ENCODE measurements at places on chromosomes 4 and X. TPM values are rescaled to one million over a fixed set of nuclear protein-coding genes. Genes with fewer than 3 reads are reported as not detected.
A peak's percentile ranks its signal among the peaks of the same experiment; 100 is the strongest.

MAGEB1 gene
- total RNA-seq: not detected

GRCh38 chr4:48603366-48604003 lies 113.4 kb downstream of the ZAR1 start:
- DNase-seq: peak; percentile 60

PWWP3B gene
- total RNA-seq: 20.9 TPM

- DNase-seq: no peak
These were observed 14.4 kb downstream of the ALG13 start for GRCh38 chrX:111695297-111695880.

DNA sequence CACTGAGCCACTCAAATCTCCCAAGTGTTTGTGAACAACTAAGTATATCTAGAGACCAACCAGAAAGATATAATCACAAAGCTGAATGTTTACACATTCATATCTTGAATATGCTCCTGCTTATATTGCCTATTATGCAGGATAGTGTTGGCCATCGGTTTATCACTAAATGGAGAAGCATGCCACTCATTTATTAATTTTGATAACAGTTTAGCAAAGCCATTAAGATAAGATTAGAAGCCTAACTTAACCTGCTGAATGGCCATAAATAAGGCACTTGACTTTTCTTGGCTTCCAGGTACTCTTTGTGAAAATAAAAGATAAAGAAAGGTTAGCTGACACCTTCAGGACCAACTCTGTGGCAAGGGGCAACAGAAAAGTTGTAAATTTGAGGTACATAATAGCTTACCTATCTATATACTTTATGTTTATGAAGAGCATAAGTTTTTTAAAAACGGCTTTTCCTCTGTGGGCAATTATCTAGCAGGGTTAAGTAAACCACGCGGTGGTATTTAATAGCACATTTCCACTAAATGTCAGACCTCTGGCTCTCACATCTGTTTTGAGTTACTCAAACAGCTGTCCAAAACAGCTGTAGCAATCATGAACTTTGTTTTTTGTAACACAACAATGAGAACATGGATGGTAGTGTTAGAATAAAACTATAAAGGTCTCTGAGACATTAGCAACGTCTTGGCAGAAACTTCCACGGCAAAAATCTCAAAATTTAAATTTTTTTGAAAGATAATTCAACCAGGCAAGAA lies 58.8 kb upstream of the FTHL17 start:
- no peak for DNase-seq

DNA sequence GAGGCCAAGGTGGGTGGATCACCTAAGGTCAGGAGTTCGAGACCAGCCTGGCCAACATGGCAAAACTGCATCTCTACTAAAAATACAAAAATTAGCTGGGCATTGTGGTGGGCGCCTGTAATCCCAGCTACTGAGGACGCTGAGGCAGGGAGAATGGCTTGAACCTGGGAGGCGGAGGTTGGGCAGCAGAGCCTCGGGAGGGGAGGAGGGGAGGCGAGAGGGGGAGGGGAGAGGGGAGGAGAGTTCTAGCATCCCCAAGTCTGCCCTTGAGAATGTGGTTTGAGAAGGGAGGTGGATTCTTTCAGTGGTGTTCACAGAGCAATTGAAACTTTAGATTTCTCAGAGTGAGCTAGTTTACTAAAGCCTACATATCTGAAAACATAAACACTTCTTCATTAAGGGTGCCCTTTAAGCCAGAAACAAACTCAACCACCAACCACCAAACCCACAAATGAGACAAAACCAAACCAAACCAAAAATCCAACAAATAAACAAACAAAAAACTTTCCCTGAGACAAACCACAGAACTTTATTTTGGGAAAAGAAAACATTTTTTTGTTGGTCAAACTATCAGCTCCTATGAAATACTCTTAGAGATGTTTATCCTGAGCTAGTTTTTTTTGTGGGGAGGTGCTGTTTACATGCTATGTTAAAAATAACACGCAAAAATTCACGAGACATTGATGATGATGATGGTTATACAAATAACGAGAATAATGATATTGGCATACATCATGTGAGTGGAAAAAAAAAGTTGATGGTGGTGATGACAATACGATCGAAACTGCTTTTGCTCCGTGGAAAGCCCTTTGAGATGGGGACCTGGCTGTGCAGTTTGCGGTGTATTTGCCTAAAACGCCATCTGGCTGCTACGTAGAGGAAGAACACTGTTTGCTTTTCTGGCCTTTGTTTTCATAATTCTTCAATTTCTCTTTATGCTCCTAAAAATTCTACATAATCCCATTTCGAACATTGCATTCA lies 98.2 kb upstream of the PRKX start:
- peak; percentile 60 for DNase-seq

- DNase-seq: peak; percentile 20
These were observed 9.5 kb upstream of the CENPE start for GRCh38 chr4:103207673-103208072.

EGF gene
- 3.7 TPM for total RNA-seq

GRCh38 chr4:134465417-134465816 lies 263.8 kb upstream of the PABPC4L start:
- no peak for DNase-seq

- DNase-seq: no peak
These were observed 201.7 kb downstream of the NLGN4X start for GRCh38 chrX:6026980-6027379.

- no peak for DNase-seq
These were observed 262.2 kb upstream of the PABPC4L start for GRCh38 chr4:134463771-134464170.

USP51 gene
- total RNA-seq: 7.3 TPM

- DNase-seq: peak; percentile 42
These were observed 490 bp downstream of the RWDD4 start for GRCh38 chr4:183658362-183659028.

DNA sequence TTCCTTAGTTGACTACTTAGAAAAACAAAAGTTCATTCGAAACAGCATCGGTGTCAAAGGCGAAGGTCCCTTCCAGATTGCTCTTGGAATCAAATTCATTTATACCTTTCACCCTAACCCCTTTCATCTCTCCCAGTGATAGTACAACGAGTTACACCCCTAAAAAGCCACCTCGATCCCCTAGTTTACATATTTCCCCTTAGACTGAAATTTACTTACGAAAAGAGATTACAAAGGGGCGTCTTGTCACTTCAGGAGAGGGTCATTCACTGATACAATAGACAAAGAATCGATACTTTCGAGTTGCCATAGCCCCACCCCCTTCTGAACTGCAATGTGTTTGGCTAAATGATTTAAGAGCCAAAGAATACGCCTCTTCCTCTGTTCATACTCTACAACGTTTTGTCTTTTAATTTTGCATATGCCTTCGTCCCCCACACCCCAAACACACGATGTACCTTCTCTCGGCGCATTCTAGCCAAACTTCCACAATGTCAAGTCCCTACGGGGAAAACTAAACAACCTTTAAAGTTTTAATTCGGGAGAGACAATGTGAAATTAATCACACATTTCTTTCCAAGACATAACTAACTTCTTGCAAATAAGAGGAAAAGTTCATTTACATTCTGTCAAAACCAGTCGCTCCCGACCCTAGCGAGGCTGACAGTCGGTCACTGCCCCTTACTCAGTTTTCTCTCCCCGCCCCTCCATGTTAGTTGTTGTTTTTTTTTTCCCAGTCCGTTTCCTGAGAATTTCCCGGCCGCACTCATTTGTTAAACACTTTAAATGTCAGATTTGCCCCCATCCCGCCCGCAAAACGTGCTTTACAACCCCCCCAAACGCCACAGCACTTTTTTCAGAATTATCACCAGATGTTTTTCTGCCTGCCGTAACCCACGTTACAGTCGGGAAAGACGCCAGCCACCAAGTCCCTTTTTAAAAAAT lies 88.6 kb downstream of the HPRT1 start:
- DNase-seq: peak; percentile 34

GRCh38 chrX:153687121-153688039 lies at the start of gene SLC6A8:
Gene SLC6A8, plus strand, starts transcription at chrX:153687926. Its CDS starts 649 bp downstream, at chrX:153688575.
- peak; percentile 68 for DNase-seq

GPRIN3 gene
- 9.7 TPM for total RNA-seq

HERC5 gene
- 1.7 TPM for total RNA-seq

ENPEP gene
- 2.7 TPM for total RNA-seq

- no peak for DNase-seq
These were observed 7.8 kb upstream of the CTAG2 start for GRCh38 chrX:154661170-154661569.

- peak; percentile 46 for DNase-seq
These were observed 3.4 kb upstream of the AVPR2 start for GRCh38 chrX:153900831-153901752.

MAGEA10 gene
- total RNA-seq: not detected

ATP2B3 gene
- 0.14 TPM for total RNA-seq

SLC6A14 gene
- total RNA-seq: not detected

DNA sequence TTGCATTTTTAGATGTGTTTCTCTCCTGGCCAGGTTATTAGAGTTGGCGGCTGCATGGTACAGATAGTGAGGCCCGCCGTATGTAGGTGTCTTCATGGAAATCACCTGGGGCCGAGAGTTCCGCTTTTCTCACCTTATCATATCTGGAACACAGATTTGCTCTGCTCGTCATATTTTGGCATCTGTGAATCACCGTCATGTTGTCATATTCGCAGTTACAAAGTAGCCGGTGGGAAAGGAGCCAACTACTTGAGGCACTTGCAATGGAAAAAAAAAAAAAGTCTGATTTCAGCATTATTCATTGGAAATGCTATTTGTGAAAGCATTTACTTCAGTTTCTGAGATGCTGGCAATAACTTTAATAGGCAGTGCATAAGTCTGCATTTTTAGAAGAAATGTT lies 1715.2 kb upstream of the TENM3 start:
- no peak for DNase-seq

RNF212 gene
- 0.11 TPM for total RNA-seq

DNA sequence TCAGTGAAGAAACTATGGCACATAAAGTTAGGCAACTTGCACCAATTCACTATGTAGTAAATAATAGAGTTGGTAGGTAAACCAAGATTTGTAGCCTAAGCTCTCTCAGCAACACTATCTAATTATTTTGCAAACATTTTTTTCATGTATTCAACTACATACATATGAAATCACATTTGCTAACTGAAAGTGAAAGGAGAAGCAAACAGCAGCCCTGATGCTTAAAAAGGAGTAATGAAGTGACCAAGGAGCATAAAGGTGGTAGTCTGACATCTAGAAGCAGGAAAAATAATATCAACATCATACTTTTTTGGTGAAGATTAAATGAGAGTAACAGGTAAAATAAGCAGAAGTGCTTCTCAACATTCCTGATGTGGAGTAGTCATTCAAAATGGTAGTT lies 603.7 kb downstream of the GRXCR1 start:
- DNase-seq: peak; percentile 5

DNA sequence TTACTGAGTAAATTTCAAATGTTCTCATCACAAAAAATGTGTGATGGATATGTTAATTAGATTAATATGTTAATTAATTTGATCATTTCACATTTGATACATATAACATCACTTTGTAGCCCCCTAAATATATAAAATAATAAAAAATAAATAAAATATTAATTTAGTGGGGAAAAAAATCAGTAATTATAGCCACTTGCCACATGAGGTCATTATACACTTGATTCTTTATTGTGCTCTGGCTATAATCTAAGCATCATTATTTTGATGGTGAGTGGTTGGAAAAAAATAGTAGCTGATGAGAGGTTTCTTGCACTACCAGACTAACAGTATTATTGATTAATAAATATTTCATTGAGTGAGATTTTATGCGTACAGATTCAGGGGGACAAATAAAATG lies 57.4 kb downstream of the DCK start:
- DNase-seq: peak; percentile 5

DNA sequence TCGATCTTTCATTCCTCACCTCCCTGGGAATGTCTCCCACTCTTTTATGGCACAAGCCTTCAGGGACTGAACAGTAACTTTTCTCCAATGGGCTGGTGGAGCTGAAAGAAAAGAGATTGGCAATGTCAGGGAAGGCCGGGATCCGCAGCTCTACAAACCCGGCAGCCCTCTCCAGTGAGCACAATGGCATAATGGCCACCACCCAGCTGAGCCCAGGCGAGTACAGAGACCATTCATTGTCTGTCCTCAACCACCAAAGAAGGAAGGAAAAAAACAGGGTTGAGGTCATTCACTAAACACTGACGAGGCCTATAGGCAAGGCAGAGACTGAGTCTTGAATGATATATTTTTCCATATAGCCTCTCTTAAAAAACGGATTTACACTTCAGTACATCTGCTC lies 3.6 kb downstream of the GEMIN8 start:
- no peak for DNase-seq

DNA sequence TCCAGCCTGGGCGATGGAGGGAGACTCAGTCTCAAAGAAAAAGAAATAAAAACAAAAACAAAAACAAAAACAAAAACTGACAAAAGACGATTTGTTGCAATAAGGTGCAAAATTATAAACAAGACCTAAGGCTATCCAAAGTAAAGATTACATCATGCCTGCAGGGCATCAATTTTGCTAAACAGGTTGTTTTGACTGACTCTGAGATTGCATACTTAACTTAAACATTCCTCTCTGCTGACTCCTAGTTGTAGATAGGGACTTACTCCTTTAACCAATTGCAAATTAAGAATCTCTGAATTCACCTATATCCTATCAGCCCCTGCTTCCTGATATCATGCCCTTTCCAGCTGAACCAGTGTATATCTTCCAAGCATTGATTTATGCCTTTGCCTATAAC lies 2687.3 kb downstream of the PCDH7 start:
- DNase-seq: no peak

GLUD2 gene
- total RNA-seq: 0.18 TPM

SPARCL1 gene
- total RNA-seq: 0.11 TPM

CPLX1 gene
- 0.92 TPM for total RNA-seq

RRAGB gene
- 20.6 TPM for total RNA-seq

DNA sequence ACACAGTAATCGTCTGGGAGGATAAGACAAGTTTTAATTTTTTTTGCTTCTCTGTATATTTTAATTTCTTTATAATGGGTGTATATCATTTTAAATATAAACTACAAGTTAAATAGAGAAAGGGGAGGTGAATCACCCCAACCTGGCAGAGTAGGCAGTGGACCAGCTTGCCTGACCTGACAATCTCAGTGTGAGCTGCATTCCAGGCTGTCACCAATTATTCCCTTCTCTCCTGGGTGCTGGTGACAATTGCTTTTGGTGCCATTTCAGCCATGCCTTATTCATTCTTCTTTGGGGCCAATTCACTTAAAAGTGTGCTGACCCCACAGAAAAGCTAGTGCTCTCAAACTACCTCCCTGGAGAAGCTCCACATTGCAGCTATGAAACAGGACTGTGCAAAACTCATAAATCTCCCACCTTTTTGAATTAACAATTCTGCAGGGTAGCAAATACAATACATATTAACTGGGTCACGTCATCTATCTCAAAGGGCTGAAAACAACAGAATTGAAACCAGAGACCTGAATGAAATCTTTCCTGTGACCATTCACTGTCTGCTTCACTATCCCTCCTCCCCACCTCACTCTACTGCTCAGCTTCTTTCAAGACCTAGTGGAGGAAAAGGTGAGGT lies 359.0 kb downstream of the HS3ST1 start:
- no peak for DNase-seq

DNA sequence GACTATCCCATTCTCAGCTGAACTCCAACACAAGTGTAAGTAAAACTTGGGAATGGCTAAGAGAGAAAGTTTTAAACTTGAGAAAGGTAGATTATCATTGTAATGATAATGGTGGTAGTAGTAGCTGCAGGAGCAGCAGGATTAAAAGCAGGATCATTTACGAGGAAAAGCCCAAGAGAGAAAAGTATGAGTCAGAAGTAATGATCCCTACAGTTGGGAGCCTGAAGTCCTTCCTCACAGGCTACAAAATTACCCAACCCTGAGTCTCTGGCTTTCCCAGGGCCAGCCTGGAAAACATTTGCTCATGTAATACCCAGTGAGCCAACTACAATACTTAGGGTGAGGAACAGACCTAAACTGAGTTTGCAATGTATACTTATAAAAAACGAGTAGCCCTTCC lies 4.4 kb upstream of the PRDM8 start:
- peak; percentile 49 for DNase-seq
